ENCODE measurements at places on chromosomes 3 and 15.

DNA sequence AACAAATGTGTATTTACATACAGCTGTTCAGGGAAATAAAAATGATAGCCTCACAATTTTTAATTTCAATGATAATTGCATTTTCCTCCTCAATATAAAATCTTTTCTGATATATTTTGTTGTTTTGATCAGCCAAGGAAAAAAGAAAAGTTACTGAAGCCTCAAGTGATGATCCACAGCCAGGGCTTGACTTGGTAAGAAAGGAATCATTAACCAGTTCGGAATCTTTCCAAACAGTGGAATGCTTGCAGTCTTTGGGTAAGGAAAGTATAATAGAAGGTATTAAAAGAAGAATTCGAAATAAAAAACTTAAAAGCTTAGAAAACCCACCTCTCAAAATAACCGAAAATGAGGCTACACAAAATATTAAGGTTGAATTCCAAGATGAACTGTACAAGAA is 1.0 kb downstream of the TOPAZ1 start:
- DNase-seq: no peak

DNA sequence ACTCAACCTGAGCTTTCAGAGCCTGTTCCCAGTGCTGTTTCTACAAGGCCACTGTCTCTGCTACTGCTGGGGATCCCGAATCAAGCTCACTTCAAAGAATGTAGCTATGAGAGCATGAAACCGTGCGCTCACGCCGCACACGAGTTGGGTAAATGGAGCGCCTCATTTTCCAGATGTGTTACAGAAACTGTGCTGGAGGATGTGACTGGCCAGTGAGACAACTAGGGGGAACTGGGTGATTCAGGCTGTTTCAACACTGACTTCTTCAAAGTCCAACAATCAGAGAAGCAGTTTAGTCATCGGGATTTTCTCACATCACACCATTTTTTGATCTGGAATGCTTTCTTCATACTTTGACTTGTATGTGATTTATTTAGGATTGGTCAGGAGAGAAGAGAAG is 3.5 kb downstream of the ZNF710 start:
- DNase-seq: peak; percentile 94

DNA sequence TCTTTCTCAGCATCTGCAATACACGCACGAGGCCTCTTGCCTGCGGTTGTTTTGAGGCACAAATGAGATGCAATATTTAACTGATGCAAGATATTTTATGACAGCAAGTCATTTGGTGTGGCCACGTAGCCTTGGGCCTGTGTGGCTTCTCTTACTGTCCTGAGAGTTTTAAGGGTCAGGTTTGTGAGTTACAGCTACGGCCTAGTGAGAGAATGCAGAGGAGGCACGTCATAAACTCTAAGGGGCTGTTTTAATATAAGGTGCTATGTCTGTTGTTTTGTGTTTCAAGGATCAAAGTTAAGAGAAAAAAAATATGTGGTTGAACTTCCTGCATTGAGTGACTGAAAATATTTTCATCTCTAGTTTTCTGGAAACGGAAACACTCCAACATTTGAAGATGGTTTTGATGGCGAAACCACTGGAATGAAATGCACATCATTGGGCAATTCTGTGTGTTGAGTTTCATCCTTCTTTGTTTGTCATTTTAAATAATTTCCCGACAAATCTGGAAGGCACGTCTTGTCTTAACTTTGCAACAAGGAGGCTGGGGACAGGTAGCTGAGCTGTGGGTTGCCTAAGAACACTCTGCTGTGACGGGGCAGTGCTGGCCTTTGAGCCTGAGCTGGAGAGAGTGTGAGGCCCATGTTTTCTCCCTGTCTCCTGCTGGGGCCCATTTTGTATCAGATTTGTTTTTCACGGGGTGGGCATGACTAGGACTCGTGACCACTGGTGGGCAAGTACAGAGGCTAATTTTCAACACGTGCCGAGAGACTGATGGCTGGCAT is 5.1 kb downstream of the APBA2 start:
- DNase-seq: no peak

- no peak for DNase-seq
These were observed 202.5 kb downstream of the SATB1 start for GRCh38 chr3:18222686-18223085.

DNA sequence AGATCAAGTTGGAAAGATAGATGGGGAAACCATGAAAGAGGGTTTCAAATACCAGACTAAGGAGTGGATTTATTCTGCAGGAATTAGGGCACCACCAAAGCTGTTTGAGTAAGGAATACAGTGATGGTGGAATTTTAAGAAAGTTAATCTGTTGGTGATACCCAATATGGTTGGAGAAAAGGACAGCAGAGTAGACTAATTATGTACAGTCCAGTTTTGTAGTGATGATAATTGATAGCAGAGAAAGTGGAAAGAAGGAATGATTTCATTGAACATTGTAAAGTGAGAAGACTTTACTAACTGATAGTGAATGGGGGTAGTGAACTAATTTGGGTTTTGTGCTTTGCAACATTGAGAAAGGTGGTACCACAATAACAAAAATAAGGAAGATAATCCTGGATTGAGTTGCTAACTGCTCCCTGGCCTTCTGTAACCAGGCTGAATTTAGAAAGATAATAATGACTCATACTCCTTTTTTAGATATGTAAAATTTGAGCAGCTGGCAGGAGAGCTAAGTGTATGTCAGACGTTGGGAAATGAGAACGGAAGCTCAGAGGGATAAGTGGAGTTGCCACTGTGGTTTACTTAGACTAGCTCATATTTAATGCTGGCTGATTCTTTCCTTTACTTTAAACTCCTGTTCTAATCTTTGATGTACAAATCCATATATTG is 16.9 kb downstream of the TCAIM start:
- DNase-seq: peak; percentile 64

DNA sequence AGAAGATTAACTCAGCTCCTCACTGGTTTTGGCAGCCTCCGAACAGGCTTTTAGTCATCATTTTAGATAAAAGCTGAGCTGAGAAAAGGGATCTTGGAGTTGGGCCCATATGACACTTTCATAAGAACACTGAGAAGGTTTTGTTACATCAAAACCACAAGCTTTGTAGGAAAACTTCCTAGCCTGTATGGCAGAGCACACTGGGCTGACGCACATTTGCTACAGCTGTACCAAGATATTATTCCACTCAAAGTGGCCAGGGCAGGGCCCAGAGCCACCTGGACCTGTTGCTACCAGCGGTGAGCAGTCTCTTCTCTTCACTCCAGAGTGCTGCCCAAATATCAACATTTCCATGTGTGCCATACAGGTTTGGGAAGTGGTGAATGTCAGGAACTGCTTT is 160.5 kb upstream of the CCDC54 start:
- DNase-seq: no peak

- no peak for DNase-seq
These were observed 29.8 kb downstream of the ACAN start for GRCh38 chr15:88832820-88833730.

GRCh38 chr3:129482721-129483120 is 42.7 kb downstream of the IFT122 start:
- DNase-seq: no peak

GRCh38 chr3:59904296-59904695 is 854.5 kb upstream of the CFAP20DC start:
- DNase-seq: peak; percentile 11

DNA sequence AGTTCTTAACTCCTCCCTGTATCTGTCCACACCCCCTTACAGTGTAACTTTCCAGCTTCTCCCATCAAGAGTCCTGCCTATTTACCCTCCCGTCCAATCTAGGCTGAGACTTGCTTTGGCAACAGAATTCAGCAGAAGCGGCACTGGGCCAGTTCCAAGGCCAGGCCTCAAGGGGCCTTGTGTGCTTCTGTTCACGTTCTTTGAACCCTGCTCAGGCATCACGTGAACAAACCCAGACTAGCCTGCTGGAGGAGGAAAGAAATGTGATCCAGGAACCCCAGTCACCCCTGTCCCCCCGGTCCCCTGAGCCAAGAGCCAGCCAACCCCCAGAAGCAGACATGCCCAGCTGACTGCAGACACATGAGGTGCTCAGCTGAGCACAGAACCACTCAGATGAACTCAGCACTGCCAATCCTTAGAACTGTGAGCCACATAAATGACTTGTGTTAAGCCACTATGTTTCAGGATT is 76.1 kb upstream of the DCLK3 start:
- DNase-seq: no peak

DNA sequence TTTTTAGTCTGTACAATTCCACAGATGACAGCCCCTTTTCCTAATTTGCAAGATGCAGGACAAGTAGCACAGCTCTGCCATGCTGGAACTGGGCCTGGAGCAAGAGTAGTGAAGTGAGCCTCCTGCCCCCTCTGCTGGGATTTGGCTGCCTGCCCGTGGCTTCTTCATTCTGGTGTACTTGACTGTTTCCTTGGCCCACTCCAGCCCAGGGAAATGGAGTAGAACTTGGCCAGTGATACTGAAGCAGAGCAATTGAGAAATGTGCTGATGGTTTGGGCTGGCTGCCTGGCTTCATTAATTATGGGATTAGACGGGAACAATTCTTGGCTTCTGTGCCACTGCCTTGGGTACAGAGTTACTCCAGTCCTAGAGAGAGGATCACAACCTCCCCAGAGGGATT is 2.8 kb downstream of the GPD1L start:
- no peak for DNase-seq

DNA sequence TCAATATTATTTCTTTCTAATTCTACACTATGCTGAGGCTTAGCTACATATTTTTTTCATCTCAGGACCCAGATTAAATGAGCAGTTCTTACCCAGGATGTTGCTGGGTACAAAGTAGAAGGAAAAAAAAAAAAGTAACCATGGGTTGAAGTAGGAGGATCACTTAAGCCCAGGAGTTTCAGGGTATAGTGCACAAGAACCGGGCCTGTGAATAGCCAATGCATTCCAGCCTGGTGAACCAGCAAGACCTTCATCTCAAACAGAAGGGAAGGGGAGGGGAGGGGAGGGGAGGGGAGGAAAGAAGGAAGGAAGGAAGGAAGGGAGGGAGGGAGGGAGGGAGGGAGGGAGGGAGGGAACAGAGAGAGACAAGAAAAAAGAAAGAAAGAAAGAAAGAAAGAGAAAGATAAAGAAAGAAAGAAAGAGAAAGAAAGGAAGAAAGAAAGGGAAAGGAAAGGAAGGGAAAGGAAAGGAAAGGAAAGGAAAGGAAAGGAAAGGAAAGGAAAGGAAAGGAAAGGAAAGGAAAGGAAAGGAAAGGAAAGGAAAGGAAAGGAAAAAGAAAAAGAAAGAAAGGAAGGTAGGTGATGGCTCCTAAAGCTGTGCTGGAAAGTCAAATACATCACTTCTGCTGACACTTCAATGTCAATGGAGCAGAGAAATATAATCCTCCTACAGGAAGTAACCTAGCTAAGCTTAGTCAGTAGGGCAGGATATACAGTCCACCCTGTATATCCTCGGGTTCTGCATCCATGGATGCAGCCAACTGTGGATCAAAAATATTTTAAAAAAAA is 206.8 kb upstream of the TGFBR2 start:
- no peak for DNase-seq

- DNase-seq: no peak
These were observed 17.1 kb downstream of the RTP4 start for GRCh38 chr3:187385296-187385695.

GRCh38 chr3:46860017-46860809 is 3.0 kb downstream of the MYL3 start:
- no peak for DNase-seq

GRCh38 chr15:43795197-43795596 is 3.1 kb downstream of the SERF2 start:
- no peak for DNase-seq

DNA sequence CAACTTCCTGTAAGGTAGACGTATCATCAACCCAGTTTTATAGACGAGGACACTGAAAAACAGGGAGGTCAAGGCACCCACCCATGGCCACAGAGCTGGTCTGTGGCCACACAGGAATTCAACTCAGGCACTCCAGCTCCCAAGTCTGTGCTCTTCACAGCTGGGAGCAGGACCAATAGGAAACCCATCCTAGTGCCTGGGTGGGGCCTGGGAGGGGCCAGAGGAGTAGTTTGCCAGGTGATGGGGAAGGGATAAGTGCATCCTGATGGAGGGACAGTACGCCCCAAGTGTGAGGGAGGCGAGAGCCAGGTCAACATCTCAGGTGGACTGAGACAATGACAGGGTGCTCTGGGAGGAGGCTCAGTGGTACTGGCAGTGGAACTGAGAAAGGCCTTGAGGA is 22.0 kb downstream of the KIF9 start:
- DNase-seq: no peak

- no peak for DNase-seq
These were observed 103.3 kb upstream of the SLC2A2 start for GRCh38 chr3:171129827-171130226.

GRCh38 chr3:135871311-135871710 is 94.2 kb upstream of the PPP2R3A start:
- DNase-seq: no peak

GRCh38 chr3:33467786-33468185 is 27.6 kb upstream of the UBP1 start:
- DNase-seq: no peak

DNA sequence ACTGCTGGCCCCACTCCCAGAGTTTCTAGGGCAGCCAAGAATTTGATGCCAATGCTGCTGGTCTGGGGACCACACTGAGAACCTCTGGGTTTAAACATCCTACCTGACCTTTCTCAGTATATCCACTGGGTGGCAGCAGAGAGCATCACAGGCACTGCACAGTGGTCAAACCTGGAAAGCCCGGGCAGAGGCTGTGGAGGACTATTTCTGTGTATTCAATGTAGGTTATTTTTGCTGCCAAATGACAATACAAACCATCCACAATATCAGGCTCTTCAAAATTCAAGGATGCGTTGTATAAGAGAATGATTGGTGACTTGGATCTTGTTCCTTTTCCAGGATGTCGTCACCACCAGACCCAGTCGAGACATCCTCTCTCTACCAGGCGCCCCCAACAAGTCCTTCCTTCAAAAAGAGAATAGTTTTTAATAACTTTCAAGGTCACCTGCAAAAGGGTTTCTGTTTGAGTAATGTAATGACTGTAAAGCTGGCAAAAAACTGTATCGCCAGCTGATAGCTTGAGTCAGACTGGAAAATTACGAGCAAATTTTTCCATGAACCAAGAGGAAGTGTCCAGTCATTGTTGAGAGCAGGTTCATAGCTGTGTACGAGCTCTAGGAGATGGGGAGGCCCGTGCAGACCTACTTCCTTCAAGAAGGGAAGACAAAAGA is 30.5 kb upstream of the MYZAP start:
- peak; percentile 53 for DNase-seq

- DNase-seq: no peak
These were observed 17.4 kb downstream of the FYCO1 start for GRCh38 chr3:45978006-45978761.

GRCh38 chr3:189629803-189630455 is 1.3 kb upstream of the TP63 start:
- no peak for DNase-seq

DNA sequence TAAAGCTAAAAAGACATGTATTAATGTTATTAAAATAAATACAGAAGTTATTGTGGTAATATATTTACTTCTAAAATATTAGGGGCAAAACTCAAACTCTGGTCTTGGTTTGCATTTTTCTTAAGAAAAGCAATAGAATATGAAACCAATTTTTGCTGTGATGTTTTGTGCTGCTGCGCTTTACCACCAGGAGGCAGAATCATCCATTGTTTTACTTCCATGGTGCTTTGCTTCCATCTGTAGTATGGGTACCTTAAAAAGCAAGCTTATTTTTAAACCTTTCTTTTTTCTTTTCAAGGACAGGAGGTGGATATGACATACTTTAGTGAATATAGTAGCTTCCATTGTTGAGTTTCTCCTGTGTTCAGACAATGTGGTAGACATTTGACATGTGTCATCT is 46.6 kb upstream of the MRPL3 start:
- no peak for DNase-seq

All from inflammatory macrophage treated with lipopolysaccharide for 1 hour (primary cell).